ENCODE measurements at places on chromosomes 2 and 18. TPM values are rescaled to one million over a fixed set of nuclear protein-coding genes. Genes with fewer than 3 reads are reported as not detected.

GRCh38 chr2:240932724-240933047 lies 26.6 kb downstream of the CROCC2 start:
- H3K4me3 ChIP-seq: no peak overlapping the region
- H3K27ac ChIP-seq: no peak overlapping the region
- H3K36me3 ChIP-seq: no peaks in the 10 kb centered on the region

The PHOSPHO2 gene
- polyA plus RNA-seq: 0.99 TPM

DNA sequence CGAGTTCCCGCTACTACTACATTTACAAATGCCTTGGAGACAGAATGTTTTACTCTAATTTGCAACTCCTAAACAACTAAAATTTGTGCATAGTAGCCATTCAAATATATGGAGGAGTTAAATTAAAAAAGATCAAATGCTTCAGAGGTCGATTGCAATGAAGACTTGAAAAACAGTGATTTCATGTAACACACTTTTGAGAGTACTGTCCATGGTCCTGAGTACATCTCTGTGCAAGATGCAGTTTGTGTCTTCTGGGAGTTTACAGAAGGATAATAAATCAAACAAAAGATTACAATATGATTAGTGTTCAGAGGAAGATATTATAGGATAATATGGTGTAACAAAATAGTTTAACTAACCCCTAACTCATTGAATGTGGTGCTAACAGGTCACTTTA lies 894.7 kb downstream of the TMEM182 start:
- no peaks in the 10 kb centered on the region for H3K36me3 ChIP-seq
- no peaks in the 10 kb centered on the region for H3K27me3 ChIP-seq
- H3K4me1 ChIP-seq: no peaks in the 10 kb centered on the region
- DNase-seq: no peak
- no peak overlapping the region for H3K4me3 ChIP-seq

DNA sequence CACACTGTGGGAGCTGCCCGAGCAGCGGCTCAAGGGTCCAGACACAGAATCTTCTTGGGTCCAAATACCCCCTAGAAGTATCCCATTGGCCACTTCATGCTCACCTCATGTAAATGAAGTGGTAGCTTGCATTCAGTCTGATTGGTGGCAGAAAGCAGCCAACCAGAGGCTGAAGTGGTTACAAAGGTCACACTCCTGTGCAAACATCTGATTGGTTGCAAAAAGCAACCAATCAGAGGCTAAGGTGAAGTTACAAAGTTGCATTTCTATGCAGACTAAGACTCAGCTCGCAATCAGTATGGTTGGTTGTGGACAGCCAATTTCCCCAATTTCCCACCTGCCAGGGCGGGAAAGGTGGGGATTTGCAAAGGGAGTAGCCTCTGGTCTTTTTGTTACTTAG lies 94.3 kb downstream of the DGKD start:
- no peak overlapping the region for H3K27ac ChIP-seq
- peaks cover 8% of the 10 kb centered on the region for H3K36me3 ChIP-seq
- no peaks in the 10 kb centered on the region for H3K4me1 ChIP-seq
- H3K27me3 ChIP-seq: no peaks in the 10 kb centered on the region
- no peak for DNase-seq
- no peak overlapping the region for H3K4me3 ChIP-seq

- no peaks in the 10 kb centered on the region for H3K4me1 ChIP-seq
- H3K27ac ChIP-seq: no peak overlapping the region
- H3K36me3 ChIP-seq: no peaks in the 10 kb centered on the region
- H3K27me3 ChIP-seq: peaks cover 22% of the 10 kb centered on the region
- no peak for DNase-seq
Measured at GRCh38 chr2:236661762-236662110, 92.1 kb downstream of the ACKR3 start.

- H3K4me3 ChIP-seq: peak overlapping the region; percentile 47
- no peaks in the 10 kb centered on the region for H3K27me3 ChIP-seq
- H3K36me3 ChIP-seq: no peaks in the 10 kb centered on the region
Measured at GRCh38 chr18:49560624-49561288, 1.1 kb upstream of the LIPG start.

GRCh38 chr2:121087117-121087516 lies 197.9 kb downstream of the TFCP2L1 start:
- no peak overlapping the region for H3K27ac ChIP-seq
- no peaks in the 10 kb centered on the region for H3K27me3 ChIP-seq
- H3K4me3 ChIP-seq: no peak overlapping the region
- no peak for DNase-seq
- no peaks in the 10 kb centered on the region for H3K36me3 ChIP-seq

All from SK-N-SH (cell line).